ENCODE measurements at places on chromosomes 7 and 10.

GRCh38 chr10:84654671-84655070 lies 326.3 kb downstream of the CCSER2 start:
- DNase-seq = no peak

- DNase-seq = no peak
These were observed 442.3 kb downstream of the PTPRN2 start for GRCh38 chr7:158145370-158145769.

DNA sequence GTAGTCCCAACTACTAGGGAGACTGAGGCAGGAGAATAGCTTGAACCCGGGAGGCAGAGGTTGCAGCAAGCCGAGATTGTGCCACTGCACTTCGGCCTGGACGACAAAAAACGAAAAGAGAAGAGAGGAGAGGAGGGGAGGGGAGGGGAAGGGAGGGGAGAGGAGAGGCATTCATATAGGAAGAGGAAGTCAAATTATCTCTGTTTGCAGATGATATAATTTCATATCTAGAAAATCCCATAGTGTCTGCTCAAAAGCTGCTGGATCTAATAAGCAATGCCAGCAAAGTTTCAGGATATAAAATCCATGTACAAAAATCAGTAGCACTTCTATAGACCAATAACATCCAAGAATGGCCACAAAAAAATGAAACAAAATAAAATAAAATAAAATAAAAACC lies 120.3 kb downstream of the LMBR1 start:
- no peak for DNase-seq

DNA sequence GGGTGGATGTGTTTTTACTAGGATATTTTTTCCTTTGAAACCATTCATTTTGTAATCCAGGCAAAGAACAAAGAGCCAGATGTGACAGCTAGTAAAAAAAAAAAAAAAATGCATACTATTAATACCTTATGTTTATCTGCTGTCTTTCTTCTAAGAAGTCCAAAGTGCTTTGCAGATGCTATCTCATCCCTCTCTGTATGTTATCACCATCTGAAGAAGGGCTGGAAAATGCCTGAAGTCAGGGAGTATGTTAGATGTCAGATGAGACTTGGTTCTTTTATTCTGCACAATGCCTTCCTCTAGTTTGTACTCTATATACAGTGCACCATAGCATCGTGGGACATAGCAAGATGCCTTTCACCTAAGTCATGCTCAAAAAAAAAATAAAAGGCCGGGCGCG lies 10.4 kb upstream of the CAMK1D start:
- DNase-seq = no peak

- no peak for DNase-seq
These were observed 31.4 kb downstream of the LRMDA start for GRCh38 chr10:75462865-75463264.

GRCh38 chr10:3800586-3800985 lies 15.6 kb upstream of the KLF6 start:
- DNase-seq = no peak

DNA sequence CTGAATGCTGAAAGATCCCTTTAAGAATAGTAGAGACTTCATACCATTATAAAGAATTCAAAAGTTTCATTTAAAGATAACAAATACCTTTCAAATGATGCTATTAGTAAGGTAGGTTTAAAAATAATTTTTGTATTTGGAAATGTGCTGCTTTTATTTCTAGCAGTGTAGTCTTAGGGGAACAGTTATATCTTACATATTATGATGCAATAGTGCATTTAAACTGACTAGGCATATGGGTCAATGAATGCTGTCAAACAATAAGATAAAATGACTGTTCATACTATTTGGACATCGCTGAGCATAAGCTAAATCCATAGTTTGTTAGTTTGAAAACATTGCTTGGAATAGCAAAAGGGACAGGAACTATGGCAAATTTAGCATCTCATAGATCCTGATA lies 354.8 kb upstream of the SEMA3A start:
- no peak for DNase-seq

- no peak for DNase-seq
These were observed 78.0 kb upstream of the DYNC1I1 start for GRCh38 chr7:95694334-95694733.

DNA sequence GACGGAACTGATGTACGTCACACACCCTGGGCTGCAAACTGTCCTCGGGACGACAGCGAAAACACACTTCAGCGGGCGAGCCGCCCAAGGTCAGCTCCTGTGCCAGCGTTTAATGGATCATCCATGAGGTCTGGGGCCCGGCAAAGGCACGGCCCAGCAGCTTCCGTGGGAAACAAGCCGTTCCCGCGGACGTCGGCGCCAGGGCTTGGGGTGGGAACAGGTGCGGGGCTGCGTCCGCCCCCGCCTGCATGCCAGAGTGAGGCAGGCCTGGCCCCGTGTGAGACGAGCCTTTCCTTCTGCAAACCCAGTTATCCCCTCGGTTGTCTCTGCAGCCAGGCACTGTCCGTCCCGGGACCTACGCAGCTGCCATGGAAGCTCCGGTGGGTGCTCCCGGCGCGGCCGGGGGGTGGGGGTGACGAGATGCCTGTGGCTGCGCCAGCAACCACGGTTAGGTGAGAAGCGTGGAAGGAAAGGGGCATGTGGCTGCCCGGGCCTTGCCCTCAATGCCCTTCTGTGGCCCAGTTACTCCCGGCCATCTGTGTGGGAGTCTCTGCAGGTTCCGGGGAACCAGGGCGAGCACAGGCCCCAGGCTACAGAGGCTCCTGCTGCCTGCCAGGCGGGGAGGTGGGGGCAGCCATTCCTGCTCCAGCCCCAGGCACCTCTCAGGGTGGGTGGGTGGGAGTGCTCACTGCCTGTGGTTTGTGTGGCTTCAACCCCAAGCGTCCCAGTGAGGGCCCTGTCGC lies 42.2 kb upstream of the PDGFA start:
- DNase-seq = no peak

- DNase-seq = no peak
These were observed 149.0 kb upstream of the TCF7L2 start for GRCh38 chr10:112801004-112801403.

GRCh38 chr10:71277914-71278665 lies 41.0 kb upstream of the SLC29A3 start:
- no peak for DNase-seq

DNA sequence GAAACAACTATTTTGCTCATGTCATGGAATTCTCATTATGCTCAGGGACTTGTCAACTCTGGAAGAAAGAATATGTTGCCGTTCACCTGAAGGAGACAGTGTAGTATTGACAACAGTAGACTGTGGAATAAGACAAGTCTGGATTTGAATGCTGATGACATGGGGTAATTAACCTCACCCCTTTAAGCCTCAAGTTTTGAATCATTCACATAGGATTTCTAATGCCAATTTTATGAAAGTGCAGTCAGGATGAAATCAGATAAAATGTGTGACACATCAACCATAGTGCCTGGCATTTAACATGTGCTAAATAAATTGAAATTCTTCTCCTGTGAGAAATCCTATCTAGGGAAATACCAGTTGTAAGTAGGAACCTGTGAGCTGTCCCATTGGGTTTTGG lies 305.8 kb downstream of the KIF20B start:
- no peak for DNase-seq

GRCh38 chr10:91883549-91884444 lies 25.5 kb downstream of the FGFBP3 start:
- DNase-seq = no peak

GRCh38 chr7:132551886-132552285 lies 24.4 kb downstream of the PLXNA4 start:
- DNase-seq = no peak
